CD4-positive, alpha-beta T cell treated with Interleukin-1 beta for 1 hour (primary cell): ENCODE measurements at places on chromosomes 5 and 9.

DNA sequence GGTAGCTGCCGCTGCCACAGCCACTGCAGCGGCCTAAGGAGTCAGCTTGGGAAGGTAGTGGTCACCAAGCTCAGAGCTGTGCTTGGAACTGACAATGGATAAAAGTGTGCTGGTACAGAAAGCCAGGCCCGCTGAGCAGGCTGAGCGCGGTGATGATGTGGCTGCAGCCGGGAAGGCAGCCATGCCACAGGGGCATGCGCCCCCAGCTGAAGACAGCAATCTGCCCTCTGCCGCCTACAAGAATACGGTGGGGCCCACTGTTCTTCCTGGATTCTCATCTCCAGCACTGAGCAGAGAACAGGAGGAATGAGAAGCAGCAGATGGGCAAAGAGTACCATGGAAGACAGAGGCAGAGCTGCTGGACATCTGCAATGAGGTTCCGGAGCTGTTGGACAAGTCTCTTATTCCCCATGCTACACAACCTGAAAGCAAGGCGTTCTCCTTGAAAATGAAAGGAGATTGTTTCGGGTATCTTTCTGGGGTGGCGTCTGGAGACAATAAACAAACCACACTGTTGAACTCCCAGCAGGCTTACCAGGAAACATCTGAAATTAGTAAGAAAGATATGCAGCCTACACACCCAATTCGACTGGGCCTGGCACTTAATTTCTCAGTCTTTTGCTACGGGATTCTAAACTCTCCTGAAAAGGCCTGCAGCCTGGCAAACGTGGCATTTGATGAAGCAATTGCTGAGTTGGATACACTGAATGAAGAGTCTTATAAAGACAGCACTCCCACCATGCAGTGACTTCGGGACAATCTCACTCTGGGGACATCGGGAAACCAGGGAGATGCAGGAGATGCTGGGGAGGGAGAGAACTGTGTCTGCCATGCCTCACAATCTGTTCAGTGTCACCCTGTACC lies 22.8 kb upstream of the ANKRD18A start:
- no peak for DNase-seq

DNA sequence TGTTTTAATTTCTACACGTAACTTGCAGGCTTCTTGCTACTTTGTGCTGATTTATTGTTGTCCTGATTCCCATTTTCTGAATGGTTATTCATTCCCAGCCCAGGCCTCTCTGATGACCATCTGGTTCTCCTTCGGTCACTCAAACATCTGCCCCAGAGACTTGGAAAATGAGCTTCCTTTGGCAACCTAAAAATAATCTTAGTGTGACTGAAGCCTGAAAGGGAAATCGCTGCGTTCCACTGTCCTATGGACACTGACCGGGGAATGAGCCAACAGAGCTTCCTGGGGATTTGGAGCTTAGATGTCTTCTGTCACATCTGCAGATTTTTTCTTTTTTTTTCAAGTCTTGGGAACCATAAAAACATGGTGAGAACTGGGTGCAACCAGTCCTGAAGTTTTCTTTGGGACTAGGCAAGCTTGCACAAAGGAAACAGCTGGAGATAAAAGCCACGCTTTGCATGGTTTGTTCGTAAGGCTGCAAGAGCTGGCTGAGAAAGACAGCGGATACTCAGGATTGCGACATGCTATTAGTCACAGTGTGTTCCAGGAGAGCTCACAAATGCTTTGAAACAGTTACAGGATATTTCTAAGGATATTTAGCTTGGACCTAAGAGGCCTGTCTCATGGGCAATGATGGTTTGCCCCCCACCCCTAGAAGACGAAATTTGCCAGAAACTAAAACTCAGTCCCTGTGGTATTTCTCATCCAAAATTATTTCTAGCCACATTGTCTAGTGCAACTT lies 146.2 kb downstream of the GOLPH3 start:
- peak; percentile 7 for DNase-seq

- no peak for DNase-seq
Observed at GRCh38 chr9:119367683-119368075, 1.6 kb downstream of the BRINP1 start.

DNA sequence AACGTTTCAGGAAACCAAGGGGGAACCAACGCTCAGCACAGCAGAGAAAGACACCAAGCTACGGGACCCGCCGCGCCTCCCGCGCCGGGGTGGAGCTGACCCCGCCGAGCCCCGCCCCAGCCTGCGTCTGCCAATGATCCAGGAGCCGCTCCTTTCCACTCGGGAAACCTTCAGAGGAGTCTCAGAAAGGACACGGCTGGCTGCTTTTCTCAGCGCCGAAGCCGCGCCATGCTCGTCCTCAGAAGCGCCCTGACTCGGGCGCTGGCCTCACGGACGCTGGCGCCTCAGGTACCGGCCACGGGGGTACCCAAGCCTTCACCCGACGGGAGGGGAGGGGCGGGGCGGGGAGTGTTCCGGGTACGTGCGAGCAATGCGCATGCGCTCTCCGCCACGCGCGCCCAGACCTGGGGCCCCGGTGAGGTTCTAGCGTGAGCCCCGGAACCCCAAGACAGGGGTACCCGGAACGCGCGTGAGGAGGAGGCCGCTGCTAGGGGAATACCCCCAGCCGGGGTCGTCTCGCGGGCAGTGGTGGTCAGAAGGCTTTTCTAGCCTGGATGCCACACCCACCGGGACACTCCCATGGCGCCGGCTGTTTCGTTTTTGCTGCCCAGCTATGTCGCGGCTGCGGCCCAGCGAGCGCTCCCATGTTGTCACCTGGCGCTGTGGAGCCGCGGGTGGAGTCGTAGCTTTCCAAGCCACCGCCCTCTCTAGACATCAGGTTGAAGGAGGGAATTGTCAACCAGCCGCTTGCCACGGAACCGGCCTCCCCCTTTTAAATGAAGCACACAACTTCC lies at the start of gene NIPSNAP3A:
NIPSNAP3A (plus strand) TSS at position 119 of the 794 bp plus-strand sequence; CDS start at position 229, 110 bp downstream.
- peak; percentile 88 for DNase-seq

DNA sequence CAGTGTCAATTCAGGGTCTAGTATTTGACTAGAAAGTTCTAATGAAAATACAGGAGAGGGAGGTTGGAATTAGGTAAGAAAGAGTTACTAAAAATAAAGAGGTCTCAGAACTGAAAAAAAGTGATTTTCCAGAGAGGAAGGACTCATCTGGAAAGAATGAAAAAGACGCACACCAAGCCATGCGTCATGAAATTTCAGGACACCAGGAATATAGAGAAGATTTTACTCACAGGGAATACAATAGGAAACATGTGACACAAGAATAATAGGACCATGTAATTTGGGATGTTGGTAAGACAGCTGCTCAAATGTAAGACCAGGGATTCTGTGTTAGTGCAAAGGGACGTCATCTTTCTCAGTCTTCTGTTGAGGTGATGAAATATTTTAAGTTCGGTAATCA lies 224.7 kb downstream of the GDNF start:
- DNase-seq: no peak

GRCh38 chr9:88722753-88723152 lies 187.8 kb downstream of the NXNL2 start:
- no peak for DNase-seq

DNA sequence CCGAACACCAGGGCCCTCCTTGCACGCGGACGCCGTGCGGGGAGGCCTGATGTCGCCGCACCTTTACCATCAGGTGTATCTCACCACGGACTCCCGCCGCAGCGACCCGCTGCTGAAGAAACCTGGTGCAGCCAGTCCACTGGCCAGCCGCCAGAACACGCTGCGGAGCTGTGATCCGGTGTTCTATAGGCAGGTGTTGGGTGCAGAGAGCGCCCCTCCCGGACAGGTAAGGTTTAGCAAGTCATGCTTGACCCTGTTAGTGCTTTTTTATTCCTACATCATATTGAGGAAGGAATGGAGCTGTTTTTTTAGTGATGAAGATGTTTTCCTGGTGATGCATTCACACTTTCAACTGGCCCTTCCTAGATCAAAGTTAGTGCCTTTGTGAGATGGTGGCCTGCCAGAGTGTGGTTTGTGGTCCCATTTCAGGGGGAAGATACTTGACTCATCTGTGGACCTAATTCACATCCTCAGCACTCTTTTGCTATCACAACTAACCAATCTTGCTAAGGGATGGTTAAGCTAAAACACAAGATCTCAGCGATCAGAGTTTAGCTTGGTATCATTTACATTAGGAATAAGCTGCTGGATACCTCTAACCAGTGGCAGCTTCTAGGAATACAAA lies 2.7 kb downstream of the PCDHGC3 start:
- no peak for DNase-seq

DNA sequence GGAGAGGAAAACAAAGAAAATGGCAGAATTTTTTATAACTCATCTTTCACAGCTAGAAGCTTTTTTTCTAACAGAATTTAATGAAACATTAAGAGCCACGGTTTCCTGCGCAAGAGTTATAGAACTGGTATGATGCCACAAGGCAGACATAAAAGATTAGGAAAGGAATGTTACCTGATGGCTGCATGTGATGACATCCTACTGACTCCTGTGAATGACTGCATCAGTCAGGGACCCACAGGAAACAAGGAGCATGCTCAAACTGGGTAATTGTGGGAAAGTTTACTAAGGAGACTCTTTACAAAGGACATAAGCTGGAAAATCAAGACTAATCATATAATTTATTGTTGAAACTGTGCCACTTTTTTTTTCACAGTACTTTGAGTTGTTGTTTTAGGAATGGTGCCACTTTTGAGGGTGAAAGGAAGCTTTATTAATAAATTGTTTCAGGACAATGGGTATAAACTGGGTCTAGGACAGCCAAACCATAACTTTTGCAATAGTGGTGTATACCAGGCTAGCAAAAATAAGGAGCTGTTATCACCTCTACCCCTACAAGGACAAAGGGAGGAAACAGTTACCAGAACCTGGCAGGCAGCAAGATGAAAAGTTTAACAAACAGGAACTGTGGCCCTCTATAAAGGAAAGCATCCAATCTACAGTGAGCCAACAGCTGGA lies 5.1 kb upstream of the TSLP start:
- DNase-seq: no peak

DNA sequence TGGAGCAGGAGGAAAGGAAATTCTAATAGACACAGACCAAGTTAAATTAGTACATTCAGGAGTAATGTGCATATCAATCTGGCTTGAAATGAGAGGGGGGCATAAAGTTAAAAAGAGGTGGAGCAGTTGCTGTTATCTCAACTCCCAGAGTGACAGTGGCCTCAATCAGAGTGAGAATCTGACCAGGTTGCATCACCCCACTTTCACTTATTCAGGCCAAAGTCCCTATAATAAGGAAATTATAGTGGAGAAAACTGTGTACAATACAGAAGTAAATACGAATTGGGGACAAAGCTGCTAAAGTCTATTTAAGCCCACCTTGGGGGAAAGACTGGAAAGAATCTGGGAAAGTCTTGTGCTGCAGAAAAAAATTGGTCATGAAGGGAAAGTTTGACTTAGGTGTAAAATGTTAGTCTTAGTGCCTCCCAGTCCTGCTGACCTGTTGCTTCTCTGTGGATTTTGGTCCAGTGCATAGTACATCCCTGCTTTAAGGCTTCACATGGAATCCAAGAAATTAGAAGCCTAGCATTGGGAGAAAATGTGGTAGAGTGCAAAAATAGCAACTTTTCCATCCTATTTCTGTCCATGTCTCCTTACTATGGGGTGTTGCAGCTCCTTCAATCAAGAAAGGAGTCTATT lies 27.9 kb downstream of the MROH2B start:
- no peak for DNase-seq

DNA sequence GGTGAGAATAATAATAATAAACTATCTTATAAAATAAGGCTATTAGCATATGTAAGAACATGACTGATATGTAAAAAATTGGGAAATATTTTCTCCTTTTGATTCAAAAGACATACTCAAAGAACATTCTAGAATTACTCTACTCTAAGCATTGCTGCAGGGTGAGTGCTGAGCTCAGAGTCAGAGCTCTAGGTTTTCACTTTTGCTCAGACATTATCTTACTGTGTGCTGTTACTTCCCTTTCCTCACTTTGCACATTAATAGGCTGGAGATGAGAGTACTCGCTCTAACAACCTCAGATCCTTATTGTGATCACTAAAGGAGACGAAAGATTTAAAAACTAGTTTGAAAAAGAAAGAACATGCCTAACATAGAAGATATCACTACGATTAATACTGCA lies 99.4 kb upstream of the C9orf72 start:
- DNase-seq: no peak

DNA sequence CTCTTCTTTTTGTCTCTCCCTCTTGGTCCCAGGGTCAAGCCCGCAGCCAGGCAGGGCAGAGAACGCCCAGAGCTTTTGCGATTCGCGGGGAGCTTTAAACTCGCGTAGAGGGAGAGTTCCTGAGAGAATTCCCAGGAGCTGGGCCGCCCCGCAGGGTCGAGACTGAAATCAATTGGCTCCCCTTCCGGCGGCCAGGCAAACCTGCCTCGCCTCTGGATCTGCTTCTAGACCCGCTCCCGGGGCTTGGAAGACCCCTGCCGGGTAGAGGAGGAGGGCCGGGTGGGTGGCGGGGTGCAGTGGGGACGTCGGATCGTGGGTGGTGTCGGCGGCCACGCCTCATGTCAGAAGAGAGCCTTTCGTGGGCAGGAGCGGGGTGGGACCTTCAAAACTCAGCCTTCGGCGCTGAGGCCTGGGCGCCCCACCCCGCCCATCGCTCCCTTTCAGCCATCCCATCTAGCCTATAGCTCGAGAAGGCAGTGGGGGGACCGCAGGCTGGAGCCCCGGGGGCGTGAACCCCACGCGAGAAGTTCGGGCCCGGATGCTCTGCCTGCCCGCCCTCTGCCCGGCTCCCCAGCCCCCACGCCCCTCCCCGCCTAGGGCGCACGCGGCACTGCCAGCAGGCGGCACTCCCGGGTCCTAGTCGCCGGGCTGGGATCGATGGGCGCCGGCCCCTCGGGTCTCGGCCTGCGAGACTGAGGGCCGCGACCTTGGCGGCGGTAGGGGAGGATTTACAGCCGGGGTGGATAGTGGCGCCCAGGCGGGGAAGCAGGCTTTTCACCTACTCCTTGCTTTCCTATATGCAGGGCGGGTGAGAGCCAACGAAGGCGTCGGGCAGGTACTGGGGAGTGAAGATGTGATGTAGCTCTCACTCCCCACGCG lies 6.1 kb downstream of the PRDM6 start:
- no peak for DNase-seq
